RPMI7951 (cell line): ENCODE measurements at places on chromosomes 6 and 20.

DNA sequence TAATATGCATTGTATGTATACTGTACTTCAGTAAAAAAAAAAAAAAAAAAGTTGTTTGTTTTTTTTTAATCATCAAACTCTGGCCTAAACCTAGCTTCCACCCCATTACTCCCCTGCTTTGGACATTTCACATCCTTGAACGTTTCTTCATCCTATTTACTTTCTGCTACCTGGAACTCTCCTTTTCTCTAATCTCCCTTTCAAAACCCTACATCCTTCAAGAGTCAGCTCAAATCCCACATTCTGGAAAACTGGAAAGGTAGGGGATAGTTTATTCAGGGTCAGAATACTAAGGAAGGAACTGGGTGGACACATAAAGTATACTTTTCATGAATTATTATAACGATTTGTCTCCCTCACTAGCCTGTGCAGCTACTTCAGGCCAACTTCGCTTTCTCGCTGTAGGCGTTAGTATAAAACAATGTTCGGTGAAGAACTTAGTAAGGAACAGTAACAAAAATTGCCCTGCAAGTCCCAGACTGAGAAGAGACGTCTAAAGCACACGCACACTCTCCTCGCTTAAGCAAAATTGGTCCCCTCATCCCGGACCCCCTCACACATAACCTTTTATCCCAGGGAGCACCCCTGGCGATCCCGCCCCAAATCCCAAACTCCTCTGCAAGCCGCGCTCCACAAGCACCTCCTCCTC lies 775 bp downstream of the PIGU start:
- DNase-seq = no peak

DNA sequence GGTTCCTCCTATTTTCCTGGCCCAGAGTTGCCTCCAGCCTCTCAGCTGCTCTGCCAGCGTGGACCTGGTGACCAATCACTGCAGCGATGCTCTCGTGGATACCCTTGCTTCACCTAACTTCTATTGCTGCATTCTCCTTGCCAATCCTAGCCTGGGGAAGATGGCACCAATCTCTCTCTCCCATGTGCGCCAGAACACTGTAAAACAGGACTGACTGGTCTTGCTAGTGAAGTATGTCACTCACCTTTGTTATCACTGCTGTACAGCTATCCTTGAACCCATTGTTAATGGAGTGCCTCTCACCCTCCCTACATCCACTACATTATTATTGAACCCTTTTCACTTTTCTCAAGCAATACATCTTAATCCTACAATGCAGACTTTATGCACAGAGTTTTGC lies 80.1 kb downstream of the LYRM4 start:
- no peak for DNase-seq

DNA sequence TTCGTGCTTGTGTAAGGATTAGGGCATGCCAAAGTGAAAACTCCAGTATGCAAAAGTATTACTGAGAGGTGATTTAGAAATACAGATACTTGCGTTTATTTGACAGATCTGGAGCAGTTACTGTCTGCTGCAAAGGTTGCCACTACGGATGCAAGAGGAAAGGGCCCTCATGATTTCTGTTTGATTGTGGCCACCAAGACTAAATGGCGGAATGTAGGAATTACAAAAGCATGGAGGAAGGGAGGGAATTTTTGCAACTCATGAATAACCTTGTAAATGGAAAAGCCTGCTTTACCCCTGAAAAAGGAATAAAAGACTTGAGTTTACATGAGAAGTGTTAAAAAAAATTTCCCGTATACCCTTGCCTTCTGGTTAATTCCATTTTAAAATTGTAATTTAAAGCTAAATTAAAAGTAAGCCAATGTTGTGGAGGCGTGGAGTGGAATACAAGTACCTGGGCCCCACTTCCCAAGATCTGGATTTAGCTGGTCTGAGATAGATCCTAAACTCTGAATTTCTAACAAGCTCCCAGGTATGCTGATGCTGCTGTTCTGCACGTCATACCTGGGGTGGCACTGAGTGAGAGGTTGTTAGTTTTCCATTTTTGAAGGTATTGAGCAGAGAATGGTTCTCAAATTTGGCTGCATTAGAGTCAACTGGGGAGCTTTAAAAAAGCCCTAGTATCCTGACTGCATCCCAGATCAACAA lies 56.6 kb upstream of the NKX2-2 start:
- no peak for DNase-seq

DNA sequence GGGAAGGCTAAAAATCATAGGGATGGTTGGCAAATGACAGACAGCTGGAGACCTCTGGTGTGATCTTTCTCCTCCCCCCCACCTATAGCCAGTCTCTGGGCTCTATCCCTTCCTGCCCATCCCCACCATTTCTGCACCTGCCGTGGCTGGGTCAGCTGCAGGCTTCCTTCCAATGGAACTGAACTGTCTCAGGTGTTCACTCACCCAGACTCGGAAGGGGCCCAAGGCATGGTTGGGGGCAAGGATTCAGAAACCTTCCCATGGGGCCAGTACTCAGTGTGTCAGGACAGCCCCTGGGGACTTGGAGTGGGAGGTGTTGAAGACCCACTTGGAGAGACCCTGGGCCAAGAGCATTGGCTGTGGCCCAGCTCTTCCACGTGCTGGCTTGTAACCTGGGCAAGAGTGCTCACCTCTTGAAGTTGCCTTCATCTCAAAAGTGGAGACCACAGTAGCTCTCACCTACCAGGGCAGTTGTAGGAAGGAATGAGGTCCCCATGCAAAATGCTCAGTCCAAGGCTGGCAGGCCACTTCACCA lies 1.7 kb upstream of the PHACTR3 start:
- DNase-seq = no peak

GRCh38 chr6:38155621-38156204 lies 336.2 kb downstream of the ZFAND3 start:
- DNase-seq = no peak

DNA sequence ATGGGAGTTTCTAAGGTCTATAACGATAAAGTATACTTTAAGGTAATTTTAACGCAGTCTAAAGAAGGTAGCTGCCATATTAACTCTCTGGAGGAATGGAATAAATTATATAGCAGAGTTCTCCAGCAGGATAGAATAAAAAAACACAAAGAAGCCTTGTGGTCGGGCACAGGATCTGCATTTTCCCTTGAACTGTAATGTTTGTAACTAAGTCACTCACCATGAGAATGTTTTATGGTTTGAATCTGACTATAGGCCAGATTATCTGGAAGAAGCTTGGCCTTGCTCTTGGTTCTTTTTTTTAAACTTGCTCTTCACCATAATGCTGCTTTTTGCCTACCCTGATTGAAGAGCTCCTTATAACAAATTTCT lies 238.8 kb upstream of the NOX3 start:
- no peak for DNase-seq

DNA sequence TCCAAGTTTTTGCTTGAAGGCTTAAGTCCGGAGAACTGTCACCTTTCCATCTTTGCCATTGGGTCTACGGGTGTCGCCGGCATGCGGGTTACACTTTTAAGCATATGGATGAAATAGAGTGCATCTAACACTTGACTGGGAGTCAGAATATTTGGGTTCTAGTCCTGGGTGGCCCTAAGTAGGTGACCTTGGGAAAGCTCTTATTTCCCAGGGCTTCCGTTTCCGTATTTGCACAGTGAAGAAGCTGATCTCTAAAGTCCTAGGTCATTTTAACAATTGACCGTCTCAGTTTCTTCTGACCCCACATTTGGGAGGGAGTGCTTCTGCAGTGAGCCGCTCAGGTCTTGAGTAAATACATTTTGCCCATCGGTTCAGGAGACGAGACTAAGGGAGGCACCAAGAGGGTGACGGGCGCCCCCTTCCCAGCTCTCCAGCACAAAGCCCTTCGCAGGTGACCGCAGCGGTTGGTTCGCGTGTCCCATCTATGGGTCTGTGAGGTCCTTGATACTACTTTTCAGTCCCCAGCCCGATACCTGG lies 651 bp upstream of the BLTP3A start:
- peak; percentile 32 for DNase-seq

DNA sequence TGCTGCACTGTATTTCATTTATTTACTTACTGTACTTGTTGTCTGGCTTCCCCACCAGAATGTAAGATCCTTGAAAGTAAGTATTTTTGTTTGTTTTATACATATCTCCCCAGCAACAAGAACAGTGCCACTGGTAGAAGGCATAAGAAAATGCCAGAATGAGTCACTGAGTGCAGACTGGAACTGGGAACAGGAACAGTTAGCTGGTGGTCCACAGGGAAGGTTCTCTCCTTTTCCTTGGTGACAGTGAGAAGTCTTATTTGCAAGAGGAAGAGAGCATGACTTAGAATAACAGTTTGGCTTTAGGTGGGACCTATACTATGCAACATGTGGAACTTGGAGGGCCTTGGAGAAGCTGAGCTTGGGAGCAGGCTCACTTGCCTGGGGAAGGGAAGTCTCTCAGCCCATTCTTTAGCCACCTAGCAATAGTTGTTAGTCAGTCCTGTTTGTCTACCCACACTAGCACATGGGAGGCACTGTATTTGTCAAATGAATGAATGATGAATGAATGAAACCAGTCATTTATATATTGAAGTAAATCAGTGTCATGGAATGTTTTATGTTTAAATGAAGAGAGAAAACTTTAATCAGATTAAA lies 203.5 kb downstream of the KCNQ5 start:
- peak; percentile 13 for DNase-seq

DNA sequence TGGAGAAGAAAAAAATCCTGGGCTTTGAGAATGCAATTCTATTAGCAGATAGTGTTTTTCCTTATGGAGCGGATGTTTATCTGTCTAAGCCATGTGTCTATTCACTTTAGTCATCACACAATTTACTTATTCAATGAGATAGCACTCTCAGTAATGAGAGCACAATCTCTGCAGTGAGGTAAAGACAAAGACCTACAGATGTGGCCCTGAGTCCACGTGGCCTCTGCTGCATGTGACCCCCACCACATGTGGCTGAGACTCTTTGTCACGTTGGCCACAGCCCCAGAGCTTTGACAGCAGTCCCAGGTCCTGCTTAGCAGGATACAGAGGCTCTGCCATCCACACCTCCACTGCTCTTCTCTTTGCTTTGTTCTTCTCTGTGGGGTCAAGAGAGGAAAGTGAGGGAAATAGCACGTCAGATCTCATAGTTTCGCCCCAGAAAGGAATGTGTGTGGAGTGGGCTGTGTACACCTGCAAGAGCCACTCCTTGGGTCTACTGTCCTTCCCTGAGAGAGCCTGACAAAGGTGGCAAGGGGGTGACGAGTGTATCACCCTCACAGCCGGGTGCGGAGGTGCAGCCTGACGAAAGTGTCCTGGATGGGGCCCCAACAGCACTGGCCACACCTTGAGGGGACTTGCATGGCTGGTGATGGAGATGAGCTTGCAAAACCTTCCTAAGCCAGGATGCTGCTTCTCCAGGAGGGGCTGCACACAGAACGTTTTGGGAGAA lies 40.7 kb downstream of the ZNF831 start:
- DNase-seq = no peak

DNA sequence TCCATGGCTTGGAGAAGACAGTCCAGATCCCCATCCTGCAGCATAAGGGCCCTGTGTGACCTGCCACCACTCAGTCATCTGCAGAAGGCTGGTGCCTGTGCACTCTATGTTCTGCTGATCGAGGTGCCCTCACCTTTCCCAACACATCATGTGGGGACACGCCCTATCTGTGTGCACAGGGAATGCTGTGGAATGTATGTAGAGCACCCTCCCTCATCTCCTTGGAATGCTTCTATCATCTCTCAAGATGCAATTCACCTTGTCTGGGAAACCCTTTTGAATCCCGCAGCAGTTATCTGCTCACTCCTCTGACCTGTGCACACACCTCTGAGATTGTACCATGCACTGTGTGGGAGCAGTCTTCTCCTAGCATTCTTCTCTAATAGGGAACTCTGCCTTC lies 207.2 kb upstream of the SSTR4 start:
- DNase-seq = no peak

GRCh38 chr6:88709819-88710246 lies 253.6 kb downstream of the RNGTT start:
- no peak for DNase-seq

DNA sequence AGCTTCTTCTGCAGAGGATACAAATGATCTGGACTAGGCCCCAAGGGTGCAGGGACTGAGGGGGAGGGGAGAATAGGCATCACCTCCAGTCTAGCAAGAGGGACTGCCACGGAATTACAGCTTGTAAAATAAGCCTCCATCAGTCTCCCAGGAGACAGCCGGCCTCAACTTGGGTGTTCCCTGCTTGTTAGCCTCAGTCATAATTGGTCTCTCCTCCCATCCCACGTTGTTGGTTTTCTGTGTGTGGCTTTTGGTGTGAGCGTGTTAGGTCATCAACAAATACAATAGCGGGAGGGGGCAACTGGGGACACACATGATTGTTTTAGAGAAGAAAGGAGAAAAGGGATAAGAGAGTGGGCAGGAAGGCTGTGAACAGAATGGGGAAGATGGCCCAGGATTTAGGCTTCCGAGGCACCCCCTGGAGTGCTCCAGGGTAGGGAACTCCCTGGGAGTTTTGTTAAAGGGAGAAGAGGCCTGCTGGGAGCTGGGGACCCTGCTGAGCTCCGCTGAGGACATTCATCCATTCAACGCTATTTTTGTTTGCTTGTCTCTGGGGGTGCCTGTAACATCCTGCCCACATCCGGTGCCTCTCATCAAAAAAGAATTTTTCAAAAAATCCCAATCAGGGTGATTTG lies 9.2 kb downstream of the FOXA2 start:
- peak; percentile 27 for DNase-seq

DNA sequence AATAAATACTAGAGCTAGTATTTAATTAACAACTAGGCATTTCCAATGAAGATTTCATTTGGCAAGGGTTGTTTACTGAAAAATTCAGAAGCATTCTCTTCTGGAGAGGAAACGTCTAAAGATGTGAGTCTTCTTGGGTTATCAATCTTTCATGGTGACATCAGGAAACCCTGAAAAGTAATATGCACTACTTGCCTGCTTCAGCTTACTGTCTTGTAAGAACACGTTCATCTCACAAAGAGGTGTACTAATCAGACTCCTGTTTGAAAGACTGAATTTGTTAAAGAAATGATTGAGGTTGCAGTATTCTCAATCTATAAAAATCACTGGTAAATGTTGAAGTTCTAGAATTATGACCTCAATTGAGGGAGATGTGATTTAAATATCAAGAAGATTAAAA lies 16.9 kb downstream of the PLEKHG1 start:
- DNase-seq = no peak

GRCh38 chr6:42450477-42451332 lies 1.0 kb downstream of the TRERF1 start:
- DNase-seq = no peak

GRCh38 chr20:15831201-15831600 lies 742.0 kb downstream of the KIF16B start:
- no peak for DNase-seq

DNA sequence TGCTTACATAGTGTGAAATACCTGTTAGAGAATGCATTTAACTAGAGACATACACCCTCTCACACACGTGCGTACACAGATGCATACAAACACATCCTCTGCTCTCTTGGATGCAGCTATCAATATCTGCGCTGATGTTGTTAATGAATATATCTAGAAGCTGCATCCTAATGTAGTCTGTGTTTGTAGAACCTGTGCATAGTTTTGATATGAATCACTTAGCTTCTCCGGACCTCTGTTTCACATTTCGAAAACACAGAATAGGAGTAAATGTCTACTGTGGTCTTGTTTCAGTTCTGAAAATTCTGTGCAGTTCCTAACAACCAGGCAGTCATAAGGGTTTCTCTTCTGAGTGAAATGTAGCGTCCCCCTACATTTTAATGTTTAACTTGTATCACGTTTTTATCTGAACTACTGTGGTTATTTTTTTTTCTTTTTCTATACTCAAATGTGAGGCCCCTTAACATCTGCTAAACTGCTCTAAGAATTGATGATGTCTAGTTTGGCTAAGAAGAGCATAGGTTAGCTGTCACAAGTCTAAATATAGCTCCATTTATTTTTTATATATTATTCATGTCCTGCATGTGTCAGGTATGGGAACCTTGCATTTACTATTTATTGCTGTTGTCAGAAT lies 254.5 kb downstream of the TMEM242 start:
- DNase-seq = peak; percentile 30

- no peak for DNase-seq
Measured at GRCh38 chr6:44022671-44023352, 104.4 kb downstream of the MRPL14 start.
